ENCODE measurements at places on chromosomes 4 and X. TPM values are rescaled to one million over a fixed set of nuclear protein-coding genes. Genes with fewer than 3 reads are reported as not detected.
A peak's percentile ranks its signal among the peaks of the same experiment; 100 is the strongest.

DNA sequence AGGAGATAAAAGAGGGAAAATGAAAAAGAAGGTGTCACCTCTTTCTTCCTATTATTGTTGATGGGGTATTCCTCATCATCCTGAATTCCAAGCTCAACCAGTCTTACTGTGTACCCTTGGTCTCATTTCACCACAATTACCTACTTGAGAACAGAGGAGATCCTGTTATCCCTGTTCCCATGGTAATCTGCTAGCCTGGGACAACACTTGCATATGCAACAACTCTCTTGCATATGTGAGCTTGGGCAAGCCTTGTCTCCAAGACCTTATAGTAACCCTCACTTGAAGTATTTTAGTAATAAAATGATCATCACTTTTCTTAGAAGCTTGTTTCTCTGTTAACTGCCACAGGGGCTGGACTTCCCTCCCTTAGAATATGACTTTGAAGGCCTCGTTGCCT is 253.7 kb downstream of the NAP1L3 start:
- no peak for DNase-seq

DNA sequence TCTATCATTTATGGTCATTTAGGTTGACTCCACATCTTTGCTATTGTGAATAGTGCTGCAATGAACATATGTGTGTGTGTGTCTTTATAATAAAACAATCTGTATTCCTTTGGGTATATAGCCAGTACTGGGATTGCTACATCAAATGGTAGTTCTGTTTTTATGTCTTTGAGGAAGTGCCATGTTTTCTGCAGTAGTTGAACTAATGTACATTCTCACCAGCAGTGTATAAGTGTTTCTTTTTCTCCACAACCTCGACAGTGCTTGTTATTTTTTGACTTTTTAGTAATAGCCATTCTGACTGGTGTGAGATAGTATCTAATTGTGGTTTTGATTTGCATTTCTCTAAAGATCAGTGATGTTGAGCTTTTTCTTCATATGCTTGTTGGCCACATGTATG is 80.5 kb downstream of the ARHGAP6 start:
- DNase-seq = no peak

GRCh38 chr4:16240300-16240699 is 14.0 kb upstream of the TAPT1 start:
- DNase-seq = no peak

GRCh38 chr4:108060686-108061321 is 71.1 kb downstream of the HADH start:
- no peak for DNase-seq

DNA sequence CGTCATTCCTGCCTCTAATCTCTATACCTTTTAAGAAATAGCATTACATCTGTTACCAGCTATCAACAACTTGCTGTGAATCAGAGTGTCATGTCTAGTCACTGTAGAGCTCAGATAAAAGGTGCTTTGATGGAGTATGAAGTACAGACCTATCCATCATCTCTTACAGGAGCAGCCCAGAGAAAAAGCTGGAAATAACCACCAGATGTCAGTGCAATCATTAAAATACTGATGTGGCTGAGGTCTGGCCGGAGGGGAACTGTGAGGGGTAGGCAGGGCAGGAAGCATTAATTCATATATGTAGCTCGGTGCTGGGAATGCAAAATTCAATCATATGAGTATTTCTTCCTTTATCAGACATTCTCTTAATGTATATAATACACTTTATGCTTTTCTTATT is 100.6 kb downstream of the AKAP4 start:
- no peak for DNase-seq

- DNase-seq = peak; percentile 72
Observed at GRCh38 chr4:55793479-55793878, 26.1 kb upstream of the EXOC1L start.

- no peak for DNase-seq
Observed at GRCh38 chr4:56979421-56980072, 851 bp downstream of the POLR2B start.

DNA sequence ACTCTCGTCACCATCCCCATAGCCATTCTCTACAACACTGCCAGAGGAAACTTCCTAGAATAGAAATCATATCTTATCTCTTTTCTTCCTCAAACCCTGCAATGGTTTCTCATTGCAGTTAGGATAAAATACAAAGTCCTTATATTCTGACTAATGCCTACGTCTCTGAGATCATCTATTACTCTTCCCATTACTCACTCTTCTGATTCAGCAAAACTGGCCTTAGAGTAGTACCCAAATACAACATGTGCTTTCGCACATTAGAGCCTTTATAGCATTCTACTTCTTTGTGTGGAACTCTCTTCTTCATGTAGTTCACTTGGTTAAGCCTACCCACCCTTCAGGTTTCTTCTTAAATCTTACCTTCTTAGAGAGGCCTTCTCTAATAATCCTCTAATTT is 28.0 kb downstream of the LHFPL1 start:
- no peak for DNase-seq

DNA sequence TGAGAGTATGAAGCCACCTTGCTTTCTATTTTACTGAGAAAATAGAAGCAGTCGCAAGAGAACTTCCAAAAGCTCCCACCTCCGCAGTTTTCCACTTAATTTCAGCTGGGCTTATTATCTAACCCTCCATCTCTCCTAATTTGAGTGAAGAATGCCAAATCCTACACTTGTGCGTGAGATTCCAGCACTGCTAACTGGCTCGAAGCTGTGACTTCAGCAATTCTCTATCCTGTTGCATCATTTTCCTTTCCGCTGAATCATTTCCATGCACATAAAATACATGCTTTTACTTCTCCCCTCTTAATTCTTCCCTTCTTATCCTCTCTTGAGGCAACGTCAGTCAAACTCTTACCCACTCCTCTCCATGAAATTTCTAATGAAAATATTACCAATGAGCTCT is 189.5 kb downstream of the GASK1B start:
- DNase-seq = no peak

DNA sequence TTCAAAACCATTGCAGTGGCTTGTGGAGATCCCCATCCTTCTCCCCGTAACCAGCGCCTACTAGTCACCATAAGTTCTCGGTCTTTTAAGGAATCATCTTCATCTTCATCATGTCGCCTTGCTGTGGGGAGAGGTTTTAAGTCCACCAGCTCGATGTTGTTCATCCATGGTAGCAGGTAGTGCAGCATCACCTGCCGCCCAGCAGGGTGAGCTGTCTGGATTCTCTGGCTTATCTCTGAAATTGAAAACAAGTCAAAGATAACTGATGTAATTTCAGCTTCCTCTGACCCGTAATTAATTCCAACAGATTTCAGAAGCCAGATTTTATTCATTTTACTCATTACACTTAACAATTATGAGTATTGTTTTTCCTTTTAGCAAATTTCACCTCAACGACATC is 67.4 kb downstream of the ZAR1 start:
- DNase-seq = no peak

DNA sequence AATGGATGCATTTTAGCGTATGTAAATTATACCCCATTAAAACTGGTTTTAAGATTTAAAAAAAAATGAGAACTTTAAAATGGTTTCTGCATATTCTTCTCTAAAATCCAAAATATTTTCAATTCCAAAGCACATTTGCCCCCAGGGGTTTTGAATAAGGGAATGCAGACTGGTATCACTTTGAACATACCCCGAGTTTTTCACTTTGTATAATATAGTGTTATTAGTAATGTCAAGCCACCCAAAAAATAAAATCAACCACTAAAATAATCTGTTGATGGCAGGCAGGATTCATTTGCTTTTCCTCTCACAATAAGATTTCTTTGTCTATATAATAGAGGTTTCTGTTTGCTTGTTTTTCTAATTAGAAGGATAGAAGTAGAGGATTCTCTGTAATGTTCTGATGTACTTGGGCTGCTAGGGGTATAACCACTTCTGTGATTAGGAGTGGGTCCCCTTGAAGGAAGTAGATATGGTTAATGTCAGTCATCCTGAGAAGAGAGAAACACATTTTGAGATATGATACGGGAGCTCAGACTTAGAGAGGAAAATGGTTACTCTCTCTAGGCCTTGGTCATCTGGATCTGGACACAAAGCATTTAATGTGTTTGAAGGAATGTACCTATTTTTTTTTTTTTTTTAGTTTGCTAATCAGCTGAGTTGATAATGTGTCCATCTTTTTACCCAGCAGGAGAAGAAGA is 9.3 kb upstream of the LIN54 start:
- DNase-seq = no peak

GRCh38 chr4:13093170-13093569 is 391.0 kb downstream of the RAB28 start:
- no peak for DNase-seq

- no peak for DNase-seq
Observed at GRCh38 chr4:4627111-4627510, 85.3 kb upstream of the STX18 start.

GRCh38 chr4:90186229-90186628 is 59.0 kb downstream of the CCSER1 start:
- DNase-seq = no peak

DNA sequence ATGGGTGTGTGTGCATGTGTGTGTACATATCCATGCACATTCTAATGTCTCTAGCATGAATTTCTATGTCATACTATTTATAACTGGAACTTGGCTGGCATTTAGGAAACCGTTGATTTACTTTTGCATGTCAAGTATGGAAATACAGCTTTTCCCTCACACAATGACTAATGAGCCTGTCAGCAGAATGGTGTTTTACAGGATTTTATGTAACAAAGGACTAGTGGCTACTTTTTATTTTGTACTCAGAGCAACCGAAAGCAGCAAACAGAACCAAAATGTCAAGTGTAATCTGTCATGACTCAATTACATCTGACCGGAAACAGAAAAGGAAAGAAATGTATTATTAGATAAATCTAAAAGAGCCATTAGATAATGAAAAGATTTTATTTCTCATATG is 1911.5 kb upstream of the AGA start:
- DNase-seq = no peak

DNA sequence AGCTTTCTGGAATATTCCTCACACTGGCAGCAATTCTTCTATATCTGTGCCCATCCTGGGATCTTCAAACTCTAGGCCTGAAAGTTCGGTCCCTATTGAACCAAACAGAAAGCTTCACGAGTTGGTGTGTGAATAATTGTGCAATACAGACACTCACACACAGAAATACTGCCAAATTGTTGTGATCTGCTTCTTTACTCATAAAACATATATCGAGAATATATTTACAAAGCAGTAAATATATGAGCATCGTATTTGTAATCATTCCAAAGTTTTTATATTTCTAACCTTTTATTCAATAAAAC is 56.6 kb upstream of the BEX4 start:
- no peak for DNase-seq

GRCh38 chrX:110472265-110472664 is 113.6 kb downstream of the RTL9 start:
- no peak for DNase-seq

- DNase-seq = no peak
Observed at GRCh38 chr4:26206339-26206738, 114.5 kb upstream of the RBPJ start.

GRCh38 chr4:77310931-77311330 is 153.9 kb downstream of the CCNG2 start:
- DNase-seq = no peak

DNA sequence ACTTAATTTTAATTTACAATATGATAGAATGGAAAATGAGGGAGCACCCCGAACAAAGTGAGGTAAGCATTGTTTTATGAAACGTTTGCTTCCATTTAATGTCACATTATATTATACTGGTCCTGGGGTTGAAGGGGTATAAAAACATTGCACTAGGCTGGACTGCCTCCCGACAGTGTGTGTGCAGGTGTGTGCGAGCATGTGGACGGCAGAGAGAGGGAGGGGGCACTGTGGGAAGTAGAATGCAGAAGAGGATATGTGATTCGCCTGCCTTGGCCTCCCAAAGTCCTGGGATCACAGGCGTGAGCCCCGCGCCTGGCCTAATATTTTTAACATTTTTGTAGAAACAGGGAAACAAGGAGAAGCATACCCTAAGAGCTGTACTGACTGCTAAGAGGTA is 36.0 kb downstream of the IRF2 start:
- DNase-seq = no peak

The SLC9B1 gene
- 1.6 TPM for total RNA-seq

The XK gene
- total RNA-seq = 1.7 TPM

The AMELX gene
- total RNA-seq = not detected

The SYNPO2 gene
- total RNA-seq = 22.9 TPM

The NKX6-1 gene
- 14.9 TPM for total RNA-seq

The UGT2A1 gene
- not detected for total RNA-seq

The WAS gene
- 0.82 TPM for total RNA-seq

The F8A2 gene
- not detected for total RNA-seq

The IBSP gene
- total RNA-seq = not detected

The XAGE1A gene
- total RNA-seq = not detected

The STBD1 gene
- 4.1 TPM for total RNA-seq

The RNF150 gene
- 7.3 TPM for total RNA-seq

The PFKFB1 gene
- total RNA-seq = 0.86 TPM

The CFAP99 gene
- total RNA-seq = 0.43 TPM

The NUP62CL gene
- 4.2 TPM for total RNA-seq

The EDA2R gene
- 13.2 TPM for total RNA-seq

The CHIC2 gene
- total RNA-seq = 22.2 TPM

The NLRP2B gene
- total RNA-seq = not detected

The RBMXL3 gene
- total RNA-seq = not detected

The TKTL2 gene
- not detected for total RNA-seq

The BANK1 gene
- total RNA-seq = 2.5 TPM

The RNF212 gene
- 3.5 TPM for total RNA-seq

The SPANXA1 gene
- not detected for total RNA-seq

The CLIC2 gene
- total RNA-seq = 1.3 TPM

The SPRY1 gene
- 52.3 TPM for total RNA-seq

The RBMX gene
- 369 TPM for total RNA-seq
